ENCODE measurements at places on chromosomes 5 and 9.

DNA sequence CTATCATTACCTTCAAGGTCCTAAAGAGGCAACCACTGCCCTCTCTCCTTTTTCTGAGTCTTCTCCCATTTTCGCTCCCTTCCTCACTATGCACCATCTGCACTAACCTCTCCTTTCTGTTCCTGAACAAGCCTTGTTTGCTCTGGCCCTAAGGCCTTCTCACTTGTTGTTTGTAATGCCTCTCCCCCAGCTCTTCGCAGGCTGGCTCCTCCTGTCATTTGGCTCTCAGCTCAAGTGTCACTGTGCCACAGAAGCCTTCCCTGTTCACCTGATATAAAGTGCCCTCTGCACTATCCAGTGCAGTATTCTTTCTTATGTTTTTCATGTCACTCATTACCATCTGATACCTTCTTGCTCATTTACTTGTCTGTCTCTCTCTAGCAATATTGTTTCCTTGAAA, 303.7 kb downstream of the KCNN2 start:
- no peak for DNase-seq

DNA sequence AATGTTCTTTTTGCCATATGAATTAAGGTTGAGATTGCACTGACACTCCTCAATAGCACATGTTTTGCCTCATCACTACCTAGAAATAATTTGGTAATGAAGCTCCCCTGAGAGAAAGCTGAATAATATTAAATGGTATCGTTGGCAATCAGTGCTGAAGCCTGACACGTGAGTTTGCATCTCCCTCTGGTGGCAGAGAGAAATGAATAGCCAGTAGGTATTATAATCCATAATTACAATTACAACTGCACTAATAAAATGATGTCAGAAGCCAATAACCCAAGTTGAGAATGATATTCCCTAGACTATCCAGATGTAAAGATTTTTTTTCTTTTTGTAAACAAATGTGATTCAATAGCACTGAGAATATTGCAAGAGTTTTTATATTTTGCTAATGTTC, 700.3 kb downstream of the PTPRD start:
- no peak for DNase-seq

DNA sequence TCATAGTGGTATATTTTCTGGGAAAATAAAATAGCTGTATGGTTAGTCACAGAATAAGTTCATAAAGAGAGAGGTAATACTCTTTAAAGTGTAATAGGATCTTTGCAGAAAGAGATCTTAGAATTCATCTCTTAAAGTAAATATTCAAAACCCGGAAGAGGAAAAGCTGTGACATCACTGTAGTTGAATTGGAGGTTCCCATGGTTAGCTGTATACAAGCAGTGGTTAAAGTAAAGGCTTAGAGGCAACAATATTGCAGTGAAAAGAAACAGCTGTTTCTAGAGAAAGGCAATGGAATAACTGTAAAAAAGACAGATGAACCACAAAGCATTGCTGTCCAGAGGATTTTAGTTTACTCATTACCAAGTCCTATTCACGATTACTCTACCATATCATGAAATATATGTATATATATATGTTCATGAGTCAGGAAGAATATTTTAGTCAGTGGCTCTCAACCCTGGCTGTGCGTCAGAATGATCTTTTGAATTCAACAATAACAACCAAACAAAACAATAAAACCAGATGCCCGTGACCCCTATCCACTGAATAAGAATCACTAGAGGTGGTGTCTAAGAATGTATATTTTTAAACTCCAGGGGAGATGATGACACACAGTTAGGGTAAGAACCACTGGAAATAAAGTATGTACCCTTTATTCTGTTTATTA, 4.7 kb downstream of the ERCC6L2 start:
- no peak for DNase-seq

GRCh38 chr5:20833081-20833627, 845.2 kb upstream of the CDH18 start:
- peak; percentile 16 for DNase-seq

DNA sequence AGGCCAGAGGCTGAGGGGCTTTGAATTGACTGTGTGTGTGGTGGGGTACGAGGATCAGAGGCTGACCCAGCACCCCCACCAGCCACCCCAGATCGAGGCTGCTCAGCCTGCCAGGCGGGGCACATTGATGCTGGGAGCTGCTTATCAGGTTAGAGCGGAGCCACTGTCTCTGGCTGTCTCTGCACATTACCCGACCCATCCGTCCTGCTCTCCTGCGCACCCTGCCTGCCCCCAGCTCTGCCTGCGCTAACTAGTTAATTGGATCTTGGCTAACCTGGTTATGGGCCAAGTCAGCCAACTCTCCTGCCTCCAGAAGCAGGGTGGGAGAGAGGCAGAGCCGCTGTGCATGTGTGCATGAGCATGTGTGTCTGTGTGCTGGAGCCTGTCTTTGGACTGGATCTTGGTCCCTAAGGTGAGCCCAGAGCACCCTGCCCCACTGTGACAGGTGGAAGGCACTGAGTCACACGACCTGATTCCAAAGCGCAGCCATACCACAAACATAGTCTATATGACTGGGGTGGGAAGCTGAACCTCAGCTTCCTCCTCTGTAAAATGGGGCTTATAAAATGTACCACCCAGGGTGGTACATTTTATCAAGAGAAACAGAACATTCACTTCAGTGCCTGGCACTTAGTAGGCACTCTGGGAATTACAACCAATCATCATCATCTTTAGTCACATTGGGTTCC, 39.7 kb downstream of the PCDH1 start:
- DNase-seq, result no peak

- no peak for DNase-seq
These were observed 59.5 kb upstream of the RNF130 start for GRCh38 chr5:180130876-180131740.

DNA sequence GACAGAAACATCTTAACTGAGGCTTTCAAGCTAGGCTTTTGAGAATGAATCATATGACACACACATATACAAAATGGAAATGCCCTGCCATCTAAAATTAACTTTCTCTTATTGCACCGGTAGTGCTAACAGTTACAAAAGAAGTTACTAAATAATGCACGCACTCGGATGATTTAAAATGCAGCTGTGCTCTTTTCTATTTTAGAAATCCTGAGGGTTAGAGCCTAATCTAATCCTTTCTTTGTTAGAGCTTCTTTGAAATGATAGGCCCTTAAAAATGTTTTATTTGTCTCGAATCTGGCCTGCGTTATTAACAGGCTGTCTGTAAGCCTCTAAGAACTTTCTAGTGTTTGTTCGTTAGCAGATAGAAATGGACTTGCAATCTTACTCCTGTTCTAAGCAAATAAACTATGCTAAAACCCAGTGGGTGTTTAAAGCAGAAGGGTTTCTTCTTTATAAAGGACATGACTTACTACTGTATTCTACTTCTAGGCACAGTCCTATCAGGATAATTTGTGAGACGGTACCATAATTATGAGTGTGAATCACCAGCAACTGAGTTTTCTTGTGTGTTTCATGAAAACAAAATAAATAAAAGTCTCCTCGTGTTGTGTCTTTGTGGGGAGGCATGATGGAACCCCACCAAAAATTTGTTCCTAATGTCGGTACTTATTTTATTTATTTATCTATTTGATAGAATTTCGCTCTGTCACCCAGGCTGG, 69.2 kb upstream of the MYO10 start:
- DNase-seq, result no peak

DNA sequence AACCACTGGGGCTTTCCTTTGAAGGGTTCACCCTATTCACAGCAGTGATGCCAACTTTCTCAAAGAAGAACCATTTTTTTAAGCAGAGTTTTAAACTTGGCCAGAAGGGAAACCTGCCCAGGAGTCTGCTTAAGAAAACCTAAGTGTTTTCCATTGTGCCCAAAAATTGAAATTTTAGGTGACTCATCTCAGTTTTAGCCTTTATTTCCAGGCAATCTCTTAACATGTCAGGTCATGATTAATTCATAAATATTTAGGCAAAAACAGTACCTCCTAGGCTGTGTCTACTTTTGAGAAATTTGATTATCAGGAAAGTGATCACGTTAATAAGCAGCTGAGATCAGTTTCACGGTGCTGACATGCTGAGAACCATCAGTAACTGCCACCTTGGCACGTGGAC, 61.9 kb downstream of the TLE1 start:
- DNase-seq, result no peak

GRCh38 chr9:98303633-98304125, 48.2 kb upstream of the TBC1D2 start:
- DNase-seq, result no peak

DNA sequence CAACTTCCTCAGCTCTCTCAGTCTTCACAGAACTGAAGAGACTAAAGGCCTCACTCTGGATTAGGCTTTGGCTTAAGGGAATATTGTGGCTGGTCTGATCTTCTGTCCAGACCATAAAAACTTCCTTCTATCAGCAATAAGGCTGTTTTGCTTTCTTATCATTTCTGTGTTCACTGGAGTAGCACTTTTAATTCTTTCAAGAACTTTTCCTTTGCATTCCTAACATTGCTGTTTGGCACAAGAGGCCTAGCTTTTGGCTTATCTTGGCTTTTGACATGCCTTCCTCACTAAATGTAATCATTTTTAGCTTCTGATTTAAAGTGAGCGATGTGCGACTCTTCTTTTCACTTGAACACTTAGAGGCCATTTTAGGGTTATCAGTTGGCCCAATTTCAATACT, 88.7 kb upstream of the ACOT12 start:
- no peak for DNase-seq

DNA sequence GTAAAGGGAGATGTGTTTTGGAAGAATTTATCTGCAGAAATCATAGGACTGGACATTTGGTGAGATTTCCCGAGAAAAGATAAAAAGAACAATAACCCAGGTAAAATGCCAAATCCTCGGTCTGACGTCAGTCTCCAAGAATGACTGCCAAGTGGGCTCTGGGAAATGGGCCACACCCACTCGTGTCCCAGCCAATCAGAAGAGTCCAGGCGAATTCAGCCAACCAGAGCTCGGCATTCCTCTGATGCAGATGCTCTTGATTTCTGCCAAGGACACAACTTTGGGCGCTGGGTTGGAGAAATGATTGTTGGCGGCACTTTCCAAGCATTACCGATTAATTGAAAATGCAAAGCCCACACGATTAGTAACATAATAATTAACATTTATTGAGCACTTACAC, 73.3 kb downstream of the FGF18 start:
- no peak for DNase-seq

- DNase-seq, result no peak
These were observed 58.9 kb downstream of the AUH start for GRCh38 chr9:91302831-91303230.

GRCh38 chr9:84570482-84571154, 98.9 kb upstream of the NTRK2 start:
- DNase-seq, result no peak

Data from substantia nigra (tissue), 51 donors.